Activated naive CD4-positive, alpha-beta T cell treated with Interleukin-2 at 50 U/mL for 16 hours (primary cell): ENCODE measurements at places on chromosomes 3 and 15.

- DNase-seq, result no peak
Observed at GRCh38 chr3:30263238-30263924, 343.0 kb upstream of the TGFBR2 start.

- DNase-seq, result no peak
Observed at GRCh38 chr15:39850436-39850835, 67.8 kb upstream of the FSIP1 start.

DNA sequence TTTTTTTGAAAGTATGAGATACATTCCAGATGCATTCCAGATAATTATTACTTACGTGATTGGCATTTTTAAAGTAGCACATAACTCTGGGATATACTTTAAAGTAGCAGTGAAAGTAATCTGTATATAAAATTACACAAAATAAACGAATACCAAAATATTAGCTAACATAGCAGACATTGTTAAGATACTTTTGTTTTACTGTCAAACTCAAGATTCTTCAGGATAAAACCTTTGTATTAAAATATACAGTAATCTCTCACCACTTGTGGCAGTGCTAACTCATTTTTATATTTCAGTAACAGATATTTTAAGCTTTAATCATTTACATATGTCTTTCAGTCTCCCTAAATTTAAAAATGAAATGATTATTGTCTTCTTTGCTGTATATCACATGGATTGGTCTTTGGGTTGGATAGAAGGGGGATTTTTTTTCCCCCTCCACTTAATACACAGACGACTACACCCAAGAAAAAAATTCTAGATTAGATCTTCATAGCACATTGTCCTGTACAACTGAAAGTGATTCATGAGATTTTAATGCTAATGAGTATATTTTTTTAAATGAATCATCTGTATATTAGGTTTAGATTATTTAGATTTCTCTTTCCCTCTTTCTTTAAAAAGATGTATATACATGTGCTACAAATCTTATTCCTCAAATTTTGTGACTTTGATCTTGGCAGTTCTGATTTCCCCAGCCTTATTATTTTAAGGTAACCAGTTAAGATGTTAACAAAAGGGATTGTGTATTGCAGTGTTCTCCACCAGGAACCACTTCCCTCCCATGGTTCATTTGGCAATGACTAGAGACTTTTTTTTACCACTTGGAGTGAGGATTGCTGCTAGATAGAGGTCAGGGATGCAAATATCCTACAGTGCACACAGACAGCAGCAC is 24.5 kb upstream of the EBLN2 start:
- DNase-seq, result no peak

DNA sequence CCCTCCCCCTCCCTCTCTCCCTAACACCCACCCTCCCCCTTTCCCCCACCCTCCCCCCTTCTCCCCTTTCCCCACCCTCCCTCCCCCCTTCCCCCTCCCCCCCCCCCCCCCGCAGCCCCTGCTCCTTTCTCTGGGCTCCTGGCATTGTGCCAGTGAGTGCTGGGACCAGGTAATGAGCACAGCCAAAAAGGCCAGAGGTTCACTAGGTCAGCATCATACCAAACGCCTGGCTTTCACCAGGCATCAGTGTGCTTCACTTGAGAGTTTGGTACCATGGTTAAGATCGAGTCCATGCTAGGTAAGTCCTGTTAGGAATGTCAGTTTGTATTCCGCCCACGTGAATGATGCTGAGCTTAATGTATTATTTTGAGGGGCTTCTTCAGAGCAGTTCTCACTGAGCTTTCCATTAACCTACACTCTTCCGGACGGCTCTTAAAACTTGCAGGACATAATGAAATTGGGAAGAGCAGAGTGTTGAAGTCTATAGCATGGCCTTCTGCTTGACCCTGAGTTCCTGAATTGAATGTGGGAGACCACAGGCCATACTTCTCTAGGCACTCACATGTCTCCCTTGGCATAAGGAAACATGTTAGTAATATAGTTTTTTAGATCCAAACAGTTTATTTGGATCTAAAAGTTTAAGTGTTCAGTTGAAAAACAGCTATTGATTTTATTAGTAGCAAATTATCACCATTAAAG is 45.6 kb downstream of the SENP2 start:
- no peak for DNase-seq
